ENCODE measurements at places on chromosomes 2 and 18.
A peak's percentile ranks its signal among the peaks of the same experiment; 100 is the strongest.

GRCh38 chr18:70553936-70554260 lies 265.1 kb downstream of the SOCS6 start:
- DNase-seq, result no peak

GRCh38 chr18:41347057-41347456 lies 608.0 kb upstream of the PIK3C3 start:
- no peak for DNase-seq

DNA sequence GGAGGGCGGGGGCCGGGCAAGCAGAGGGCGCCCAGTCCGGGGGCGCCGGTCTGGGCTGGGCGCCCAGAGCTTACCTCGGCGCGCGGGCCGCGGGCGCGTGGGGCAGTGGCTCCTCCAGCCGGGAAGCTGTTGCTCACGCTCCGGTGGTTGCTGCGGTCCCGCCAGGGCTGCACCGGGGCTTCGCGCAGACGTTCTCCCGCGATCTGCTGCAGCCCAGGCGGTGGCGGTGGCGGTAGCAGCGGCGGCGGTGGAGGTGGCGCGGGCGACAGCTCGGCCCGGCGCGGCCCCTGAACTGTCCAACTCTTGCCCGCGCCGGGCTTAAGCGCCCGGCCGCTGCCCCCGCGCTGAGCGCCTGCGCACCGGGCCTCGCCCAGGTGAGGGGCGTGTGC lies 391 bp downstream of the ZNF385B start:
- peak; percentile 71 for DNase-seq

DNA sequence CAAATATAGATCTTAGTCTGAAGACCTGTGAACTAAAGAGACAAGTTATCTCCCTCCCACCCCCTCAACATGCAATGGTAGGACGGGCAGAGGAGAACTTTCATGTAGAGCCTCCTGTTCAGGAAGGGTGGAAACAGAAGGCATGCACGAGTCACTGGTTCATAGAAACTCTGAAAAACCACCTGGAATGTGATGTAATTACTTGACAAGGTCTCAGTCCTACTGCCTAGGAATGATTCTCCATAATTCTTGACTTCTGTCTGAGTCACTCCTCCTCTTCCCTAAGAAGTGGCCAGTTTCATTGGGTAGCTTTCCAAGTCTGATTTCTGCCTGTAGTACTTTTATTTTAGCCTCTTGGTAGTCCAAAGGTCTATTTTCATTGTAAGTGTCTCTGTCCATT lies 277.3 kb downstream of the PTPRM start:
- no peak for DNase-seq

All from DMS53 (cell line).